ENCODE measurements at places on chromosomes 16 and 17.

DNA sequence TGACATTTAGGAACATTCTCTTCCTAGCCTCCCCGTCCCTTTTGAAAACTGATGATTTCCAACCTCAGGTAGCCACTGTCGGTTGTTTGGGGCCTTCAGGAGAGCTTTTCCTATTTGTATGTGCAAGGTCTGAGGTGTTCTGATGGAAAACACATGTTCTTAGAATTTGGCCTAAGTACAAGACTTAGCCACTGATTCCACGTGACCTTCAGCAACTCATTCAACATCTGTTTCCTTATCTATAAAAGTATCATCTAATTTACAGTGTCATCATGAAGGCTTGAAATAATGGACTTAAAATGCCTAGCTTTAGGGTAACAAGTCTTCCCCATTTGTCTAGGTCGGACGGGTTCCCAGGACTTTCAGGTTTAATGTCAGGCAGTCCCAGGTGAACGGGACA is 259.3 kb downstream of the SOX9 start:
- DNase-seq, result no peak

- peak; percentile 56 for DNase-seq
These were observed 219.8 kb downstream of the KATNIP start for GRCh38 chr16:27769561-27770255.

- no peak for DNase-seq
These were observed 2.9 kb downstream of the SMPD3 start for GRCh38 chr16:68445458-68445857.

DNA sequence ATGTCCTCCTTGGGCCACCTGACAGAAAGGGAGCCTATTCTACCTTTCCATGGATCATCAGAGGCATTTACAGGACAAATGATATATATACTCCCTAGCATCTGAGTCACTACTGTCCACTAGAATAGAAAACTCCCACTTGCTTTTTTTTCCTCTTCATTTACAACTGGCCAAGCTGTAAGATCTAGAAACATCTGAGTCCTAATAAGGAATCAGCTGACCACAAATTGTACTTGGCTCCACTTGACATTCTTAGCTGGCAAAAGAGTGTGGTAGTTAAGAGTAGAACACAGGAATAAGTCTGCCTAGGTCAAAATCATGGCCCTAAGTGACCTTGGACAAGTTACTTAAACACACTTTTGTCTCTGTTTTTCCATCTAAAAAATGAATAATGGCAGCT is 5.2 kb downstream of the RUSF1 start:
- DNase-seq, result peak; percentile 61

- peak; percentile 4 for DNase-seq
These were observed 80.7 kb upstream of the CES5A start for GRCh38 chr16:55955845-55956244.

DNA sequence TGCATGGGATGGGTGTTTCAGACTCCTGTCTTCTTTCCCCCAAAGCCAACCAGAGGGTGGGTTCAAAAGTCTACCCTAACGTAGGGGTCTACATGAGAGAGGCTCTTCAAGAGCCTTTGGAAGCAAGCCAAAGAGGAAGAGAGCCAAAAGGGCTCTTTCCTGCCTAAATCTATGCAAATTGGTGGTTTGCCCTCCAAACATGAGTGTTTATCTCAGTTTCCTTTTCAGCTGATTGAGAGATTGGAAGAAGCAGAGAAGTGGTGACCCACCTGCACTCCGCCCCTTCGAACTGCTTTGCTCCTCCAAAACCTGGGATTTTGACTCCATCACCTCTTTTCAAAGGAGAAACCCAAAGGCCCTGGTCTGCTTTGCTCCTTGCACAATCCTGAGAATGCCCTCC is 65.4 kb upstream of the MAF start:
- DNase-seq, result no peak

DNA sequence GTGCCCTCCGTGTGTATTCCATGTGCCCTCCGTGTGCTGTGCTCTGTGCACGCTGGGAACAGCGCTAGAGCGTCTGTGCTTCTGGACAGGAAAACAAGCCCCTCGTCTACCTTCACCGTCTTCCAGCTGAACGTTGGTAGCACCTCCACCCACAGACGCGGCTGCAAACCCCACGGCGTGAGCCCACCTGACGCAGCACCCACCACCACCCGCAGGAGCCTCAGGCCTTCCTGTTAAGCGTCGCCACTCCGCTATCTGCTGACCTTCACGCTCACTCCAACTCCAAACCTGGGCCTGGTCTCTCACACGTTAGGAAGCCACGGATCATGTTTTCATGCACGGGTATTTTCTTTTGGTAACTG is 56.6 kb downstream of the ENGASE start:
- DNase-seq, result no peak

GRCh38 chr17:53796642-53797041 is 26.1 kb upstream of the KIF2B start:
- no peak for DNase-seq

GRCh38 chr17:4536742-4537411 is 18.3 kb downstream of the MYBBP1A start:
- DNase-seq, result peak; percentile 25

GRCh38 chr17:16969931-16970906 is 1.7 kb downstream of the TNFRSF13B start:
- DNase-seq, result no peak

DNA sequence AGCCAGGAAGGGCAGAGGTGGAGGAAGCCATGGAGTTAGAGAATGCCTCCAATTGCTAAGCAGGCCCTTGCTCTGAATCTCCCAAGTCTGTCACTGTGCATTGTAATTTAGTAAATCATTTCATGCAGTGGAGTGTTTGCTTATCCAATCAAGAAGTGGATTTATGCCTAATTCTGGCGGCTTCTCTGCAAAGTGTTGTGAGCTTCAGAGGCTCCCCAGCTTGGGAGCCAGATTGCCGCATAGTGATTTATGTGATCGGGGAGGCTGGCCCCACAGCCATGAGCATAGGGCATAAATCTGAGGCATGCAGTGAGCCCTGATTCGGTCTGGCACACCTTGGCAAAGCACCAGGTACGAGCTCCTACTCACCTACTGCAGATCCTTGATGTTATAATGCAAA is 520.8 kb downstream of the HS3ST4 start:
- DNase-seq, result no peak

DNA sequence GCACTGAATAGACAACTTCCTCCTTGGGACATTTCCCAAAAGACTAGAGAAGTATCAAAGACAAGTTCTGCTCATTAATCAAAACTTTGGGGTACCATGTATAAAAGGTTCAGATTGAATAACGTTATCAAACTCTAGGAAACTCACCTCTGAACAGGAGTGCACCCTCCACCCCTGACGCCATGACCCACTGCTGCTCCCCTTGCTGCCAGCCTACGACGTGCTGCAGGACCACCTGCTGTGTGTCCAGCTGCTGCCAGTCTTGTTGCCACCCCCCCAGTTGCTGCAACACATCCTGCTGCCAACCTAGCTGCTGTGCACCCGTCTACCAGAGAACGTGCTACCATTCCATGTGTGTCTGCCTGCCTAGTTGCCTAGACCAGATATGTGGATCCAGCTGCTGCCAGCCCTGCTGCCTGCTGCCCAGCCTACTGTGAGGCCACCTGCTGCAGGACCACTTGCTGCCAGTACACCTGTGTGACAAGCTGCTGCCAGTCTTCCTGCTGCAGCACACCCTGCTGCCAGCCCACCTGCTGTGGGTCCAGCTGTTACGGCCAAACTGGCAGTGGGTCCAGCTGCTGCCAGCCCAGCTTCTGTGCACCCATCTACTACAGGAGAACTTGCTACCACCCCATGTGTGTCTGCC is 13.8 kb upstream of the KRTAP9-2 start:
- no peak for DNase-seq
